Stimulated activated CD4-positive, alpha-beta T cell treated with anti-CD3 and anti-CD28 coated beads, Interleukin-12 subunit alpha, Interleukin-12 subunit beta, amount 100 ng/mL, for 48 hours (primary cell): ENCODE measurements at places on chromosomes 3 and 15.

DNA sequence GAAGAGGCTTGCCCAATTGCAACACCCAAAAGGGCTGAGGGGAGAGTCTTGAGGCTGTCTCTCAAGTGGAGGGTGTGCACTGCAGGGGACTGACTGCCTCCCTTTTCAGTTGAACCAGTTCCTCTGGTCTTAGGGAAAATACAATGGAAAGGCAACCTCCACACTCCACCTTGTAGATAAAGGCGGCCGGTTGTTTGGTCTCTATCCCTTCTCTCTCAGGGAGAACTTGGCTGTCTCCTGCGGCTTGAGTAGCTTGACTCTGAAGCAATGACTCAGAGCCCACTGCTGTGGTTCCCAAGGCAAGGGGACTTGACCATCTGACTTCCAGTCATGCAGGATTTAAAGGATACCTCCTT is 143.2 kb upstream of the UMPS start:
- DNase-seq: no peak

DNA sequence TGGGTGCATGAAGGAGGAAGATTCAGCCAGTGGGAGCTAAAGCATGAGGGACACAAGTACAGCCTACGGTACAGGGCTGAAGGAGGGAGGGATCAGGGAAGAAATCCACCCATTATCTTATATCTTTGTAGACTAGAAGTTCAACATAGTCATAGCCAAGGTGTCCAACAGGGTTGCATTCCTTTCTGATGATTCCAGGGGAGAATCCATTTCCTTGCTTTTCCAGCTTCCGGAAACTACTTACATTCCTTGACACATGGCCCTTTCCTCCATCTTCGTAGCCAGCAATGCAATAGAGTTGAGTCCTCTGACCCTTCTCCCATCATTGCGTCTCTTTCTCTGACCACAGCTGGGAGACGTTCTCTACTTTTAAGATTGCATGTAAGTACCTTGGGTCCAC is 471.0 kb upstream of the SEMA6D start:
- DNase-seq: no peak

DNA sequence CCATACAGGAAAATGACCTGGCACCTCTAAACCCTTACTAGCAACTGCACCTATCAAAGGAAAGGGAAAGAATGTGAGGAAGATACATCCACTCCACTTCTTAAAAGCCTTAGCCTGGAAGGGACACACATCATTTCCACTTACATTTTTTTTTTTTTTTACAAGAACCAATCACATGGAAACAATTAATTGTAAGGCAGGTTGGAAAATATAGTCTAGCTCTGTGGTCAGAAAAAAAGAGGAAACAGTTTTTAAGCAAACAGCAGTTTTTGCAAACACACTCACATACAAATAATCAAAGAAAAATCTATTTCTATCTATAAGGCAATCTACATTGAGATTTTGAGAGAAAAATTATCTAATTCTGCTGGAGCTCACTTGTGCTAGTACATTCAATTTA is 98.9 kb upstream of the SPRED1 start:
- DNase-seq: no peak

- DNase-seq: no peak
These were observed 9.4 kb downstream of the TGFBR2 start for GRCh38 chr3:30615615-30616346.

DNA sequence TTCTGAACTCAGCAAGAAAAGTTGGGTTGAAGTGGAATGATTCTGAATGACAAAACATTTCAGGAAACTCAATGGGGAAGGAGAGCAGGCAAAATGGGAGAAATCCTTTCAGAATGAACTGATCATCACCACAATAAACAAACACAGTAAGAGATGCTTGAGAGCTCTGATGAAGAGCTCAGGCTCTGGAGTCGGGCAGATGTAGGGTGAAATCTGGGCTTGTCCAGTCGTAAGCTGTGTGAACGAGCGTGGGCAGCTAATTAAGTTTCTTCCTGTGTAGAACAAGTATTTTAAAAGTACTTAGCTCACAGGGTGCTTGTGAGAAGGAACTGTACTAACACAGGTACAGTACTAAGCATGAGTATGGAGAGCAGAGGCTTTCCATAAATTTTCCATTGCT is 406.2 kb downstream of the FOXP1 start:
- DNase-seq: no peak

DNA sequence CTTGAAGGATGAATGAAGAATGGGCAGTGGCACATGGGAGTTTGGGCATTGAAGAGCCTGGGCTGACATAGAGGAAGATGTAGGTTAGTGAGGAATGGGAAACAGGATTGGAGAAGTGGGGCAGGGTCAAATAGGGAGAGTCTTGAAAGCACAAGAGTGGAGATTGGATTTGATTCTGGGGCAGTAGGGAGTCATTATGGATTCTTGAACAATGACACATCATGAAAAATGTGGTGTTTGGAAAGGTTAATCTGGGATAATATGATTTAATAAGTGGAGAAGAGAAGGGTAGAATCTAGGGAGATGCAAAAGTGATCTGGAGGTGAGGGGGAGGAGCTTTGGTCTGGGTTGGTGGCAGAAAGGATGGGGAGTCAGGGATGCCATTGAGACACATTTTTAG is 45.4 kb upstream of the ROPN1 start:
- no peak for DNase-seq

DNA sequence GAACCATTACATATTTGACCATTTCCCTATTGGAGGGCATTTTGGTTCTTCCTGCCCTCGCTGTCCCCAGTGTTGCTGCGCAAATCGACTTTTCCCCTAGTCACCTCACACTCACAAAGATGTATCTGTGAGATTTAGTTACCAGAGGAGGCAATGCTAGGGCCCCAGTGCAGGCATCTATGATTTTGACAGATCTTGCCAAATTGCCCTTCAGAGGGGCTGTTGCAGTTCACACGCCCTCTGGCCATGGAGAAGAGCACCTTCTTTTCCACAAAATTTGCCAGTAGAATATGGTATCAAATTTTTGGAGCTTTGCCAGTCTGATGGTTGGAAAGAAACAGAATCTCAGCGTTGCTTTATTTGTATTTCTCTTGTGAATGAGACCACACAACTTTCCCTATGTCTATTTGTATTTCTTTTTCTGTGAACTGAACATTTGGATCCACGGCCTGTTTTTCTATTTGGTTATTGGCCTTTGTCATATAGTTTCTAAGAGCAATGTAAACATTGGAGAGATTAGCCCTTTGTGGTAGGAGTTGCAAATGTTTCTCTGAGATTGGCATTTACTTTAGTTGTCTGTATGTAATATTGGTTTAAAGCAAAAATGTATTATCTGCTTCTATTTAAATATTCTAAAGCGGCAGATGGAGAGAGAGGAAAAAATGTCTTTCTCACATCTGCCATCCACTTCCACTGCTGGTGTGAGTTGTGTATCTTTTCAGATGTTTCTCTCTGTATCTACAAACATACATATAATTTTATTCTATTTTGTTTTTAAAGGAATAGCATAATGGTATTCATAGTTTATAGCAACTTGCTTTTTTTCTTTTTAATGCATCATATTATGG is 66.1 kb downstream of the DNASE1L3 start:
- no peak for DNase-seq

- no peak for DNase-seq
These were observed 73.0 kb downstream of the SUMF1 start for GRCh38 chr3:4394048-4394447.

DNA sequence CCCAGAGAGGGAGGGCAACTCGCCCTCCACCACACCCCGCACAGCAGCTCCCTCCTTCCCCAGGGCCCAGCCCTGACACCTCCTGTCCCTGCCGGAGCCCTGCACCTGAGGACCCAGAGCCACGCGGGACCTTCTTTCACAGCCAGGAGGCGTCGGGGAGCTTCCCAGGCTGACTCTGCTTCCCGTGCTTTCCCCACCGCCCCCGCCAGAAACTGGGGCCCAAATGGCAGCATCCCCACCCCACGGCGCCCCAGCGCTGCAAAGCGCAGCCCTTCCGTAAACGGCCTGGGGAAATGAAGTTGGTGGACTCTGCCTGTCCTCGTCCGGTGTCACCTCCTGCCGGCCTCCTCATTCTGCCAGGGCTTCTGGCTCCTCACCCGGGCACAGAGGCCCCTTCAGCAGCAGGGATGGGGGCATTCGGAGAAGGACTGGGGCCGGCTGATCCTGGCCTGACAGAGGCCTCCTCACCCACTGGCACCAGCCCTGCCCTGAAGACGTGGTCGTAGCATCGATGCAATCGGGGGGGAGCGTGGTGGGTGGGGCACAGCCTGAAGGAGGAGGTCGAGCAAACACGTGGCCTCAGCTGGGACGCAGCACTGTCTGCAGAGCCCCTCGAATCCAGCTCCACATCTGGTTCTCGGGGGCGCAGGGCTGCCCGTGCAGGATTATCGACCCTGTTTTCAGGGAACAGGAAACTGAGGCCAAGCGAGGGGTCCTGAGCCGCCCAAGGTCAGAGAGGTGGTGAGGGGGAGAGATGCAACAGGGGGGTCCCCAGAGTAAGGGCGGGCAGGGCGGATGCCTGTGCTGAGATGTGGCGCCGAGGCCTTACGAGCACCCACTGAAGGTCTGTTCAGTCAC is 235.4 kb downstream of the XXYLT1 start:
- no peak for DNase-seq

DNA sequence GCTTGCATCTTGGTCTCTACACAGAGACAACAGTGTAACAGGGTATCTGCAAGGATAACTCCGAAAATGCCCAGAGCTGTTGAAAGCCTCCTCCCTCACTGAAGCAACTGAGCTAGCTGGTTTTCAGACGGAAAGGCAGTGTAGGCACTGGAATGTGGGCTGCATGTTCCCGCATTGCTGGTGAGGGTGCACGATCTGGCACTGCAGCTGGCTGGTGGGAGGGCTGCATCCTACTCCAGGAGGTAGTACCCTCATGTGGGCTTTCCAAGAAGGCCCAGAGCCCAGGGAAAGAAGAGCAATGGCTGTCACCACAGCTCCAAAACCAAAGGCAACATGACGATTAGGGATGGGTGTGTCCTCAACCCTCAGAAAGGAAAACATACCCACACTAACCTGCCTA is 28.7 kb upstream of the RPS17 start:
- DNase-seq: no peak

DNA sequence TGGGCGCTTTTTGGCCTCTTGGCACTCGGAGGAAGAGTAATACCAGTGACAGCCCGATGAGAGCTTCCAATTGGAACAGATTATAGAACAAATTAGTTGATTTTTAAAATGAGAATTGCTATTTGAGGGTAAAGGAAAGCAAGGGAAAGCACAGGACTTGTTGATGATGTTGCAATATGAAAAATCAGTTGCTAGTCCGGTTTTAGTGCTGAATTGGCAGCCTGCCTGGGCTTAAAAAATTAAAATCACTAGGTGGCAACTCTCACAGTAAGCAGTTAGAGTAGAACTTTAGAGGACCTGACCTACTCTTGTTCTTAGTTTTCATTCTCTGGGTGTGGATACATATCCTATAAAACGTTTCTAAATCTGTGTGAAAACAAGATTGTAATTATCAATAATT is 2.1 kb upstream of the SCAANT1 start:
- no peak for DNase-seq

- DNase-seq: no peak
These were observed 42.4 kb upstream of the TLE3 start for GRCh38 chr15:70140025-70140542.

GRCh38 chr3:141178026-141178425 is 53.6 kb upstream of the PXYLP1 start:
- DNase-seq: no peak

DNA sequence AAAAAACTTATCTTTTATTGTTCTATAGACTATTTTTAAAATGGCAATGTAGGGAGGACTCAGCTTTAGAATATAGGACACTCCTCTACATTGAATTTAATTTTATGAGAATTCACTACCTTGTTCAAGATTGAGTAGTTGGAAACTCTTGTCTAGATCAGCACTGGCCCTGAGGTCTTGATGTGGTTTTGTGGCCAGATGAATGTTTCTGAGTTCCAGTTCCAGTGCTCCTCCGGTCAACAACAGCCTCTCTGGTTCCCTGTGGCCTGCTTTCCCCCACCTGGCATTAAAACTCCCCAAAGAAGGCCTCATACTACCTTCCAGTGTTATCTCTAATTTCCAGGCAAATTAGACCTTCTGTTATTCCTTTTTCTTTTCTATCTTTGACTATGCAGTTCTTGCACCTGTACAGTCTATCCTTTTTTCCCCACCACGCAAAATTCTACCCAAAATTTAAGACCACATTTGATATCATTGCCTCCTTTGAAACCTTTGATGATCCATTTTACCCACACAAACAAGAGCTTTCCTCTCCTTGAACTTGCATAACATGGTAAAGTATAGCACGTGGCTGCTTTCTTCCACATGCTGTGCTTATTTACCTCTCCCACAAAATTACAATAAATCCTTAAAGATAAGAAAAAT is 9.6 kb upstream of the ANP32A start:
- DNase-seq: no peak
